ENCODE measurements at places on chromosomes 16 and 17.

DNA sequence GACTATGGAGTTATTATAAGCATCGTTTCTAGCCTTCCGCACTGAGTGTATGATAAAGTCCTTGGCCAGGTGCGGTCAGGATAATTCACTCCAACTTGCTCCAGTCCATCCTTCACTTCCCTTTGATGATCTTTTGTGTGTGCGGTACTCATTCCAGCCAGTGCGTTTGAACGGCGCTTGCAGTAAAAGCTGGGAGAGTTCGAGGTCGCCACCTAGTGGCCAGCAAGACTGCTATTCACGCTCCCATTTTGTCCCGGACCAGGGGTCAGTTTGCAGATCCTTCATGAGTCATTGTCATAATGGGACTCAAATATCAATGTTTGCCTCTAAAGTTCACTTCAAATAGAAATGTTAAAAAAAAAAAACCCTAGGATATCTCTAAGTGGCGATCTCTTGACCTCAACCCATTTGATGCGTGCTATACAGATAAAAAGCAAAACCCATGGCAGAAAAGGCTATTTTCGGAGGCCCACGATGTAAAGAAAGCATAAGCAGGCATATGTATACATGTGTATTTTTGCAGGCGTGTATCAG is 417.1 kb downstream of the TMEM114 start:
- DNase-seq, result peak; percentile 19

GRCh38 chr17:77838748-77839697 is 119.5 kb upstream of the TNRC6C start:
- no peak for DNase-seq

DNA sequence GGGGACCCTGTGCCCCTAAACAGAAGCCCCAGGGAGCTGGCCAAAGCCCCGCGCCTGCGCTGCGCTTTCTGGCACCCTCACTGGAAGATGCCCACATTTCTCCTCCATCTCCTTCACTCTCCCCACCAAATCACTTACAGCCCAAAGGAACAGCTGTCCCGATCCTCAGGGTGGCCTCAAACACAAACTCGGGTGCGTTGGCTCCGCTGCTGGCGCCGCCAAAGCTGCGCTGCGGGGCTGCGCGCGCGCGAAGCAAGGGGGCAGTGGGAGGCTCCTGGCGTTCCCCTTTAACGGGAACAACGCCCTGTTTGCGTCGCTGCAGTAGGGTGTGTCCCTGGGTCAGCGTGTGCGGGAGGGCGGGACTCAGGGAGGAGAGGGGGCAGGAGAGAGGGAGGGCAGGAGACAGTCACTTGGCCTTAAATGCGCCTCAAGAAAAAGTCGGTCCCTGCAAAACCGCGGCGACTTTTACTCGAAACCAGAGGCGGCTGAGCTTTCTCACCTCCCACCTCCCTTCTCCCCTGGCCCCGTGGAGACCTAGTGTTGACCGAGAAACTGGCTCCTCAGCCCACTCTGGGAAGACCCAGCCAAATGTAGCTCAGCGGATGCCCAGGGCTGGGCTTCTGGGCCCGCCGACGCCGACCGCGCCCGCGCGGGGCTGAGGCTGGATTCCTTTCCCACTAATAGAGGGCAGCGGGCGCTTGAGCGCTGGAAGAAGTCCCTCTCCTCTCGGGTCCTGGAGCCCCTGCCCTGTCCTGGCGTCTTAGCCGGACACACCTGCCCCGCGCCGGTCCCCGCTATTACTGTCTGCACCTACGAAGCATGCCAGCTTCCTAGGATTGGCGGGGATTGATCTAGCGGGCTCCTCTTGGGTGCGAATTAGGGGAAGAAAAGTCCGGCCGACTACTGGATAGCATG is 2.6 kb downstream of the PMP22 start:
- no peak for DNase-seq

GRCh38 chr17:16352667-16353316 is 477 bp downstream of the CENPV start:
- peak; percentile 8 for DNase-seq

- DNase-seq, result no peak
Measured at GRCh38 chr17:70208080-70208794, 38.9 kb downstream of the KCNJ2 start.

DNA sequence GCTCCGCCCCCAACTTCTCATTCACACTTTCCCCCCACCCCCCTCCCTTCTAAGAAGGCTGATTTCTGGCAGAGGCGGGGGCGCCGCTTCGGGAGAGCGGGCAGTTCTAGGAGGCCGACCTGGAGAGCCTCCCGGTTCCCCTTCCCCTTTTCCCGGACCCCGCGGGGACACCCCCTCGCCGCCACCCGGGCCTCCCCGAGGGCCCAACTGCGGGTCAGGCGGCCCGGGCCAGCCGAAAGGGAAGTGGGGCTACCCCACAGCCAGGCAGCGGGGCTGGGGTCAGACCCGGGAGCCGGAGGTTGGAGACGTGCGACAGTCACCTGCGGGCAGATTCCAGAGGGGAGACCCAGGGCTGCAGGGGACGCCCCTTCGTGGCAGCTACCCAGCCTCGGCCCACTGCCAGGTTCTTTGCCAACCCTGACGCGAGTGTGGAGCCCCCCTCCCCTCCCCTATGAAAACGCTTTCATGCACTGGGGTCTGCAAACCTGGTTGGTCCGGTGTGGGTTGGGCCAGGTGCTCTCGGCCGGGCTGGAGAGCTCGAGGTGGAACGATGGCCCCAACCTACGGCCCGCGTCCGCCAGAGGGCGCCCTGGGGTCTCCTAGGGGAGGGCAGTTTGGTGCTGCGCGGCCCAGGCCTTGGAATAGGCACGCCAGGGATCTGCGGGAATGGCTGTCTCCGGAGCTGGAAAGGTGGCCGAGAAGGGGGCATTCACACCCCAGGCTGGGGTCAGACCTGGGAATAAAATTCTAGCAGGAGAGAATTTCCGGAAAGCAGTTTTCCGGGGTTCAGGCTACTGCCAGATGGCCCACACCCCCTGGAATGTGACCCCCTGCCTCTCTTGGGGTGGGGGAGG is 721 bp upstream of the SOCS3 start:
- peak; percentile 80 for DNase-seq

- no peak for DNase-seq
Measured at GRCh38 chr17:17843096-17843495, 6.3 kb upstream of the SREBF1 start.

GRCh38 chr17:44599298-44600175 is 42.3 kb downstream of the FZD2 start:
- DNase-seq, result no peak

GRCh38 chr16:57946181-57946801 is 24.6 kb downstream of the CNGB1 start:
- no peak for DNase-seq

GRCh38 chr17:56976941-56977608 is 856 bp upstream of the SCPEP1 start:
- DNase-seq, result no peak

- no peak for DNase-seq
Measured at GRCh38 chr17:49987681-49988441, 7.2 kb downstream of the DLX3 start.

DNA sequence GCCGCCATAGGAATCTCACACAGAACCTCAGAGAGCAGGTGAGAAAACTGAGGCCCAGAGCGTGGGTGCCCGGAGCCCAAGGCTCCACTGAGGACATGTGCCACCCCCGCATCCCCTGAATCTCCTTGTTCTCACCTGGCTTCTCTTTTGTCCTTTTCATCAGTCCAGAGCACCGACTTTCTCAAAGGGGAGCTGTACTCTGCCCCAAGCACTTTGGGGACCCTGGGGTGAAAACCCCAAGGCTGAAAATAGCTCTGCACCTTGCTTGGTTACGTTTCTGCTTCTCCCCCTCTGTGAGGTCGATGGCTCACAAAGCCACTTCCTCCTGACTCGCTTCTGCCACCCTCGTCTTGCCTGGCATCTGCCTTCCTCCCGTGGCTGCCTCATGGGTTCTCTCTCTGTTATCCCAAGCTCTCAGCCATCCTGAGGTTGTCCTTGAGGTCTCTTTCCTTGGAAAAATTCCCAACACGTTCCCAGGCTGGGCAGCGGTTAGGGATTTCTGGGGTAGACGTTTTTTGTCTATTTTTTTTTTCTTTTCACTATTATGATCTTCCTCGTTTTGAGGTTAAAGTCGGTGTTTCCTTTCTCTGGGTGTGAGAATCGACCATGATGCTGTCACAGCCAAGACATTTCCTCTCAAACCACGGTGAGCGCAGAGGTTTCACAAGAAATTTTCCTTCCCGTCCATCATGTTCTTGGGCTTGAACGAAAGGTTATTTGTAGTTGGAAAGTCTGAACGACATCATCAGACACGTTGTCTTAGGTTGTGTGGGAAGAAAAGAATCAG is 37.2 kb downstream of the IRF8 start:
- no peak for DNase-seq

GRCh38 chr17:81399481-81400153 is 4.4 kb downstream of the BAHCC1 start:
- DNase-seq, result no peak

GRCh38 chr17:49861150-49861884 is 13.4 kb upstream of the TAC4 start:
- peak; percentile 29 for DNase-seq

- no peak for DNase-seq
Measured at GRCh38 chr16:47568351-47568750, 107.2 kb downstream of the PHKB start.

DNA sequence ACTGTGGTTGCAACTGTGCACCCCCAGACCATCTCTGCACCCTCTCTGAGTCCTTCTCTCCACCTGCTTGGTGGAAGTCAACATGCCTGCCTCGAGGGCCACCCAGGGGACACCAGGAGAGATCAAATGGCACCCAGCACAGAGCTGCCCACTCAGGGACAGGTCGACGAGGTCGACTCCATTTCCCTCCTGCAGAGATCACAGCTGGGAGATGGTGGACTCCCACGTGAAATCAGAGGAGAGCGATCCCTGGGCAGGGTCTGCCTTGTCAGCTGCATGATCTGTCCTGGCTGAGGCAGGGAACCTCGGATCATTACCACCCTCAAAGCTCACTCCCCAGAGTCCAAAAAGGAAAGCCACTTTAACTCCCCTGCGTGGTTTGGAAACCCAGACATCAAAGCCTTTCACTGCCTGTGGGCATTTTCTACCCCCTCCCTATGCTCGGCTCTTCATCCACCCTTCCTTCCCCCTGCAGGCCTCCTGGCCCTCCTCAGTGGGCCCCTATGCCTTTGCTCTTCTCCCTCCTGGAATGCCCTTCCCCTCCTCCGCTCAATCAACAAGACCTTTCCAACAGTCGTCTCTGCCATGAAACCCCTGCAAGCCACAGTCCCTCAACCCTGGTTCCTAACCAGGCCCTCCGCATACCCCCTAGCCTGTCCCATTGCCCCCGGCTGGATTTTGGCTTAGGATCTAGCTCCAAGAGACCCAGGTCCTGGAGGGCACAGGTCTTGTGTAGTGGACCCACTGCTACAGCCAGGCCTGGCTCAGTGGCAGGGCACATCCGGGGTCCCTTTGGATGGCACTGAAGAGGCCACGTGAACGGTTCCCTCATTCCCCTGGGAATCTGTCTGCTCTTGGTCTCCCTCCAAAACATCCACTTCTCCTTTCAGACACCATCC is 103.8 kb upstream of the RPL38 start:
- DNase-seq, result no peak

GRCh38 chr17:68356949-68357455 is 65.7 kb downstream of the ARSG start:
- DNase-seq, result no peak

DNA sequence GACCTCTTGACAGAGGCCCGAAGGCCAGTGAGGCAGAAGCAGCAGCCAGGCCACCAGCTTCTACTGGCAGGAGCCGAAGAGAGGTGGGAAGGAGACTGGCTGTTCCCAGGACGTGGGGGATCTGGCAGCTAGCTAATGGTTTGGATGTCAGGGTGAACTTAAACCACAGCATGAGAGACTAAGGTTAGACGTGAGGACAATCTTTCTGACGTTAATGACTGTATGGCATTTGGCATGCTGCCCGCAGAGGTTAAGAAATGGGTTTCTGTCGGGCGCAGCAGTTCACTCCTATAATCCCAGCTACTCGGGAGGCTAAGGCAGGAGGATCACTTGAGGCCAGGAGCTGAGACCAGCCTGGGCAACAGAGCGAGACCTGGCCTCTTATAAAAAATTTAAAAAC is 6.3 kb upstream of the KRT13 start:
- DNase-seq, result no peak

DNA sequence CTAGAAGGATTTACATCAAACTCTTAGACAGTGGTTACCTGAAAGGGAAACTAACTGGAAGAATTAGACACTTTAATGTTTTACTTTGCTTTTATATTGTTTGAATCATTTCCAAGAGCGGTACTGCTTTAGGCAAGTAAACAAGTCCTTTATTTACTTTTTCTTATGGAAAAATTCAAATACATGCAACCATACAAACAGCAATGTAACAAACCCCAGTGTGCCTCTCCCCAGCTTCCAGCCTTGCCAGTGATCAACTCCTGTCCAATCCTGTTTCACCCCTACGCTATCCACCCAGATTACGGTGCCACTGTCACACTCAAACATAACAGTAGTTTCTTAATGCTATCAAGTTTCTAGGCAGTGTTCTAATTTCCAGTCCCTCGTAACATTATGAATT is 85.9 kb downstream of the C16orf95 start:
- DNase-seq, result no peak

- DNase-seq, result no peak
Measured at GRCh38 chr17:68847711-68848110, 107.5 kb downstream of the ABCA8 start.

- DNase-seq, result no peak
Measured at GRCh38 chr17:78774956-78775571, 7.0 kb downstream of the CYTH1 start.

GRCh38 chr17:1522626-1523025 is 6.2 kb upstream of the INPP5K start:
- no peak for DNase-seq

DNA sequence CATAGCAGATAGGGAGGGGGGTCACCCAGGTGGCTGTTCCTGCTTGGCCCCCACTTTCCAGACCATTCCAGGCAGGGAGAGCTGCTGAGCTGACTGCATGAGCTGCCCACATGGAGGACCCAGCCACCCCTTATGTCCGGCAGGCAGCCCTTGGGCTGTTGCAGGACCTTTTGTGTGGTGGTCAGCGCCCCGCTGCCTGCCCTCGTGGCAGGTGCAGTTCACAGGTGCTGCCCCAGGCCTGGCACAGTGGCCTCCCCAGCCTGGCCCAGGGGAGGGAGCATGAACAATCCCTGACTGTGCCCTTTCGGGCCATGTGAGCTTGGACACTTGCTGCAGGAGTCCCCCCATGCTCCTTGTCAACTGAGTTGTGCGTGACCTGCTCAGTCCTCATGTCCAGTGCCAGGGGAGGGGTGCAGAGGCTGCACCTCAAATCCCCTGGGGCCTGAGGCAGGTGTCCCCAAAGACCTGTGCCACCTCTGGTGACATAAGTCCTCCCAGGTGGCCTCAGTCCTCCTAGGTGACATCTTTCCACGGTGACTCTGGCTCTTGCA is 8.6 kb downstream of the TBC1D26 start:
- no peak for DNase-seq

DNA sequence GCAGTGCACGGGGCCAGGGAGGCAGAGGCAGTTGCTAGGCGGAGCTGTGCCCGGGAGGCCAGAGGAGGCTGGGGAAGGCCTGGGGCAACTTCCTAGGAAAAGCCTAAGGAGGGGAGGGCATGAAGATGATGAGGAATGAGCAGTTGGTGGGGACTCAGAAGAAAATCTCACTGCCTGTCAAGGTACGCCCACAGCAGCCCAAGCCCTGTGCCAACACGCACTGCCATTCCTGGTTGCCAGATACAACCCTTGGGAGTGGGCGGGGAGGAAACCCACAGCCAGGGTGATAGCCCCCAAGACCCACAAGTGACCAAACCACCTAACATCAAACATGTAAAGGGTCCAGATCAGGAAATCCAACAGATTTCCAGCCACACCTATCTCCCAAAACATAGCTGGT is 36.2 kb downstream of the SMPD3 start:
- no peak for DNase-seq

Data from T-helper 1 cell (primary cell).